Activated CD4-positive, alpha-beta T cell treated with anti-CD3 and anti-CD28 coated beads for 36 hours (primary cell): ENCODE measurements at places on chromosomes 3 and 15. TPM values are rescaled to one million over a fixed set of nuclear protein-coding genes. Genes with fewer than 3 reads are reported as not detected.

GRCh38 chr3:129305592-129306091 lies 27.0 kb downstream of the HMCES start:
- peak; percentile 70 for DNase-seq

DNA sequence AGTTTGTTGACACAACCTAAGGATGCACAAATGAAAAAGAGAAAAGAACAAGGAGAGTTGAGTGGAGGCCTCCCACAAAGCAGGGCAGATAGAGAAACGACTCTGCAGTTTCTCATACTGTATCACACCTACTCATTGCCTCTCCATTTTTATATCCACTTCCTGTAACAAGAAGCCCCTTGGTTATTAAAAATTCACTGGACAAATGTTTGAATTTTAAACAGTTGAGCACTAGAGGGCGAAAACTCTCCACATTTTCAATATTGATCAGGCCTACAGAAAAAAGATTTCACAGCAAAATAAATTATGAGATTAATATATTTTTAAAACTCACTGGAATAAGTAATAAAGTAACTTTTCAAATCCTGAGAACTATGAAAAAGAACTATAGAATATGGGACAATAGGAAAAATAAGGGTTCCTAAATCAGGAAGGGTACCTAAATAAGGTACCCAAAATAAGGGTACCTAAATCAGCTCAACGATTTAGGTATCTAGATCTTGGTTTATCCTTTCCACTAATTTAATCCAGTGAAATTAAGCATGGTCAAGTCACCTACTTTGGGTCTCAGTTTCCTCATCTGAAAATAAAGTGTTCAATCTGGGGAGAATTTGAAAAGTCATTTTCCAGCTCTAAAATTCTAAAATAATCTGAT lies 47.0 kb upstream of the PPIB start:
- no peak for DNase-seq

- DNase-seq: no peak
These were observed 52.1 kb upstream of the TLE3 start for GRCh38 chr15:70149667-70150404.

DNA sequence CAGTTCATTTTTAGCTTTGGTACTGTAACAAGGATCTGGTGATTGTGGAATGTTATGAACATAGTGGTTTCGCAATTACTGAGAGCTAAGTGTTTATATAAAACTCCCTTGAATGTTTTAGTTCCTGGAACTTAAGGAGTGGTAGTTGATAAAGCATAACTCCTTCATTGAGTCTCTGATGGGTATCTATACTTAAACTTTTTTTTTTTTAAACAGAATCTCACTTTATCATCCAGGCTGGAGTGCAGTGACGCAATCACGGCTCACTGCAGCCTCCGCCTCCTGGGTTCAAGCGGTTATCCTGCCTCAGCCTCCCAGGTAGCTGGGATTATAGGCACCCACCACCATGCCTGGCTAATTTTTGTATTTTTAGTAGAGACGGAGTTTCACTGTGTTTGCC lies 11.3 kb downstream of the PRKCI start:
- no peak for DNase-seq

The CKMT1A gene
- total RNA-seq: 0.27 TPM
